ENCODE measurements at places on chromosomes 7 and 10.

- no peak for DNase-seq
These were observed 542.5 kb downstream of the GATA3 start for GRCh38 chr10:8596929-8597472.

- peak; percentile 50 for DNase-seq
These were observed 95.7 kb downstream of the CPED1 start for GRCh38 chr7:121084256-121084655.

DNA sequence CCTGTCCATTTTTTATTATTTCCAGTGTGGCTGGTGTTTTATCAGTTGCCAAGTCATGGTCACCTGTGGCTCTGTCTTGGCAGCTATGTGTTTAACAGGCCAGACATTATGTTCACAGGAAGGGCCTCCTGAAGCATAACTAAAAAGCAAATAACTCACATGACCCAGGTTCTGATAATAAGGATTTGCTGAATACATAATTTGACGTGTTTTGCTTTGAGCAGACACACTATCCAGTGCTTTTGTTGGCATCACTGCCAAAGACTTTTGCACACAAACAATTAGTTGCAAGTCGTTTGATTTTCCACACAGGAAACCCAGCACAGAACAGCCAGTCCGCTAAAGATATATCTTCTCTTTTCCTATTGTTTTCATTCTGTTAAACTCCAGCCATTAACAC is 173.6 kb downstream of the ARL4A start:
- DNase-seq: peak; percentile 56

DNA sequence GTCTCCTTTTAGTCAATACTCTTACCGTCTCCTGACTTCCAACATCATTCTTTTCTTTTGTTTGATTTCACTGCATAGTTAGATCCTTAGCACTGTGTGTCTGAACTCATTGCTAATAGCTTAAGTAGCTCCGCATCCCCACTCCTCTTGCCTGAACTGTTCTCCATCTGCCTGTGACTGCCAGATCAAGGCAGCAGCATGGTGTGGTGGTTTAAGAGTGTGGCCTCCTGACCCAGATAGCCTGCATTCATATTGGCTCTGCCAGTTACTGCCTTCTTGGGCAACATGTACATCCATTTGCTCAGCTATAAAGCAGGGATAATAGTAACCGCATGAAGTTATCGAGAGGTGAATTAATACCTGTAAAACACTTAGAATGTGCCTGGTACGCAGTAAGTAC is 50.8 kb downstream of the SUFU start:
- DNase-seq: no peak

- DNase-seq: no peak
These were observed 12.3 kb downstream of the STX1A start for GRCh38 chr7:73707045-73707631.

GRCh38 chr10:8352171-8353075 is 297.9 kb downstream of the GATA3 start:
- DNase-seq: no peak

GRCh38 chr7:116139807-116140206 is 70.5 kb upstream of the TES start:
- peak; percentile 50 for DNase-seq

- DNase-seq: peak; percentile 72
These were observed 74.5 kb upstream of the VKORC1L1 start for GRCh38 chr7:65798111-65799075.

DNA sequence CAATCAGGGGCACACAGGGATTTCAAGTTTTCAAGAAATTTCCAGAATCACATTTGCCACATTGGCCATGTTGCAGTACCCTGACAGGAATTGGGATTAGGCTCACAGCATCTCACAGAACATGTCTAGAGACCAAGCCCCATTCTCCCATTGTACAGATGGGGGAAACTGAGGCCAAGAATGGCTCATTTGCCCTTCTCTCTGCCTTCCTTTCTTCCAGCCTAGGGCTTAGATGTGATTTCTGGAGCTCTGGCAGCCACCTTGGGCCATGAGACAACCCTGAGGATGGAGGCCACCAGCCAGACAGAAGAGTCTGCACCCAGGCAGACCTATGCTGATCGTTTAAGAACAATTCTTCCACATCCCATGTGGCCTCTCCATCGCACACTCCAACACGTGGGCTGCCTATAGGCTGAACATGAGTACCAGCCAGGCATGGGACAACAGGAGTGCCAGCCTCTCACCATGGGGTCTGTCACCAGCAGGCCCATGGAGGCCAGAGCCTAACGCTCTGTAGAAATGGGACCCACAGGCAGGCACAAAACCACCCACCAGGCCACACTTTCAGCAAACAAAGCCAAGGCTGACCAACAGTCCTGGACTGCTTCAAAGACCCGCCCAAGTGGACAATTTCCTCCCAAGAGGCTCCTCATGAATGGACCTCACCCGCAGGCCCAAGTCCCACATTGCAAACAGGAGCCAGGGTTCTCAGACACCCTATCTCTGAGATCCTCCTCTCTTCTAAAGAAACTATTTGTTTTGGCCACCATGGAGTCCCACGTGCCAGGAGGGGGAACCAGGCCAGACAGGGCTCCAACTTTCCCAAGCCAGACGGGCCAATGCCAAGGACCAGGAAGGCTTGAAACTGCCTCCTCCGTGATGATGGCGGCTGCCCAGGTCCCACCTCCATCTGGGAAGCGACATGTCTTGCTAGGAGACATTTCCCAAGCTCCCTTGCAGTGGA is 20.7 kb downstream of the PDGFA start:
- no peak for DNase-seq

DNA sequence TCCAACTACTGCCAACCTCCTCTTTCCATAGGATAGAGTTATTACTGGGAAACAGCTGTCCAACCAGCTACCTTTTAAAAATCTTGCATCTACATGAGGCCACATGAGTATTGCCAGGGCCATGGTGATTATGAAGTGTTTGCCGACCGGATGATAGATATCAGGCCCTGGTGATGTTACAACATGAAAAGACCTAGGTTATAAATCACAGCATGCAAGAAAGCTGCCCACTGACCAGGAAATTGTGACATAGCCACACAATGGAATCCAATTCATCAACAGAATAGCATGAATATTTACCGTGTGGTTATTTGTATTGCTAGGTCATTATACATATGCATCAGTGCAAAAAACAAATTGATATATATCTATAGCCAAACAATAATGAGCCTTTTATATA is 517.0 kb downstream of the INHBA start:
- no peak for DNase-seq

- no peak for DNase-seq
These were observed 205.6 kb upstream of the CSTF2T start for GRCh38 chr10:51905032-51905431.

GRCh38 chr7:140393756-140394306 is 4.5 kb downstream of the SLC37A3 start:
- no peak for DNase-seq

DNA sequence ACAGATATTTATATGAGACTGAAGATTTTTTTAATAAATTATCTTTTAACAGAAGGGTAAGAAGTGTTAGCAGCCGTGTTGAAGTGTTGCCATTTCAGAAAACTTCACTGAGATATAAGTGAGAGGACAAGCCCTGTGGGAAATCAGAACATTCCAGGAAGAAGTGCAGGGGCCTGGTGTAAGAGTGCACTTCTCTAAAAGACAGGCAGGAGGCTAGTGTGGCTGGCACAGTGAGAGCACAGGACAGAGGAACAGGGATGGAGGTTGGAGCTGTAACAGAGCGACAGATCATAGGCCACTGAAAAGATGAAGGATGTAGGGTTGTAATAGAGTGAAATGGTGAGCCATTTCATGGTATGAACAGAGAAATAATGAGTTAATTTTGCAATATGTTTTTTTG is 608.9 kb downstream of the SORCS1 start:
- peak; percentile 47 for DNase-seq

GRCh38 chr10:122541541-122542002 is 19.0 kb upstream of the DMBT1 start:
- no peak for DNase-seq

GRCh38 chr10:101578192-101578591 is 9.9 kb downstream of the POLL start:
- DNase-seq: no peak

- no peak for DNase-seq
These were observed 1.1 kb downstream of the SP4 start for GRCh38 chr7:21429021-21429420.

- no peak for DNase-seq
These were observed 624.7 kb downstream of the KCNMA1 start for GRCh38 chr10:77012812-77013500.

- DNase-seq: no peak
These were observed 4.0 kb downstream of the NUDT5 start for GRCh38 chr10:12191715-12192114.

DNA sequence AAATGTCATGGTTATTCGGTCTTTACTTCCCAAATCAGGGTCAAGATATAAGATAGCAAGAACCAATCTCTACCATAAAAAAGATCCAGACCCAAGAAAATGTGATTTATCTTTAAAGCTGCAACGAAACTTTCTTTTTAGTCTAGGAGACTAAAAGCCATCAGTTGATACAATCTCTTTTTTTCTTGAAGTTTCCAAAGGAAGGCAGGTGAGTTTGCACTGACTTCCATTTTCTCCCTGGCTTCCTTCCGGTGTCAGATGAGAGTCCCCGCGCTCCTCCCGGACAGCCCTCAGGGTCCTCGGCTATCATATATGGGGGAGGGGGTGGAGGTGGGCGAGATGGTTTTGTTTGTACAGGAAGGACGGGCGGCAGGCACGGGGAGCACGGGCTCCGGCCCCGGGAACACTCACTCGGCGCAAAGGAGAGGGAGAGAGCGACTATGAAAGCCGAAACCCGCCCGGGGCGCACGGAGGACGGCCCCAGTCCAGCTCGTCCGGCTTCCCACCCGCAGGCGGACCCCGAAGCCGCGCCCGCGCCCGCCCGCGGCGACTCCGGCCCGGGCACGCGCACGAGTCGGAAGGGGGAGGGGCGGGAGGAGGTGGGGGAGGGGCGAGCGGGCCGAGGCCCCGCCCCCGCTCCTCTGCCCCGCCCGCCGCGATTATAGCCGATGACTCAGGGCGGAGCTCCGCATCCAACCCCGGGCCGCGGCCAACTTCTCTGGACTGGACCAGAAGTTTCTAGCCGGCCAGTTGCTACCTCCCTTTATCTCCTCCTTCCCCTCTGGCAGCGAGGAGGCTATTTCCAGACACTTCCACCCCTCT is at the start of gene BAG3:
Gene BAG3 (plus strand): TSS at position 689 of the 822 bp plus-strand sequence. CDS start 296 bp downstream, outside the sequence.
- peak; percentile 94 for DNase-seq

- DNase-seq: no peak
These were observed 323.0 kb downstream of the GALNT17 start for GRCh38 chr7:71454981-71455380.

DNA sequence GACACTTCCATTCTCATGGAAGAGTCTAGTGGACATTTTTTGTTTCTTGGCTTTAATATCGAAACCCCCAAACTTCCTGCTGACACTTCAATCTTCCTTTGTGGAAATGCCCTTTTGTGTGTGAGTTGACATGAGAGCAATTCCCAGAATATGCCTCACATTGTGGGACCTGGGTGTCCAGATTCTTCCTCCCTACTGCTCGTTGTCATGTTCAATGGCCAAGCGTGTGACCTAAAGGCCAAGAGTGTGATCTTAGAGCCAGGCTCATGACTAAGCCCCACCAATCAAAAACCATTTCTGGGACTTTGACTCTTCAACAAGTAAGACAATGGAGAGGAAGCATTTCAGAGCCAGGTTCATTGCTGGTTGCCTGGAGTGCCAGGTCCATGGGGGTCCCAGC is 52.5 kb upstream of the BMPER start:
- no peak for DNase-seq

DNA sequence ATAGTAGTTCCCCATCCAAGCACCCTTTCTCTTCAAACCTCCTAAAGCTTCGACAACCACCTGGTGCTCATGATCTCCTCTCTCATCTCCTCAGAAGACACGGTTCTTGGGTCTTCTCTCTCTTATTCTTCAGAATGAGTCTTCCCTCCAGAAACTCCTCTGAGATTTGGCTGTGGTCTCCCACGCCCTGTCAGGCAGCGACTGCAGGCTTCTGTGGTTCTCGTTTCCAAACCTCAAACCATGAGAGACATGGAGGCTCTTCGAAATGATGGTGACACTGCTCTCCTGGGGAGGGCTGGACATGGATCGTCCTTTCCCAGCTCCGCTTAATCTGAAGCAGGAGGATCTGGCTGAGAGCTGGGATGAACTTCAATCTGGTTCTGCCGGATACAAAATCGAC is 78.6 kb upstream of the PITRM1 start:
- DNase-seq: no peak

DNA sequence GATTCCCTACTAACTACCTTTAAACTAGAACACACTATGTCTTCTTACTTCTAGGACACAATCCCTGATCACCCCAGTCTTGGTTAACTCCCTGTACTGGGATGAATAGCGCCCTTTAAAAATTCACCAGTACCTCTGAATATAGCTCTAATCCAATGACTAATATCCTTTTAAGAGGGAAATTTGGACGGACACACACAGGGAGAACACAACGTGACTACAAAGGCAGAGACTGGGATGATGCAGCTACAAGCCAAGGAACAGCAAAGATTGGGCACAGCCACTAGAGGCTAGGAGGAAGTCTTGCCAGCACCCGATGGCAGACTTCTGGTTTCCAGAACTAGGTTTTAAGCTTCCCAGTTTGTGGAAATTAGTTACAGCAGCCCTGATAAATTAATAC is 81.4 kb downstream of the MALSU1 start:
- no peak for DNase-seq

- DNase-seq: no peak
These were observed 8.1 kb downstream of the SRGN start for GRCh38 chr10:69096045-69096444.

GRCh38 chr10:132657748-132658147 is 120.2 kb downstream of the INPP5A start:
- no peak for DNase-seq

- DNase-seq: no peak
These were observed 110.1 kb downstream of the CYTH3 start for GRCh38 chr7:6162331-6162620.

DNA sequence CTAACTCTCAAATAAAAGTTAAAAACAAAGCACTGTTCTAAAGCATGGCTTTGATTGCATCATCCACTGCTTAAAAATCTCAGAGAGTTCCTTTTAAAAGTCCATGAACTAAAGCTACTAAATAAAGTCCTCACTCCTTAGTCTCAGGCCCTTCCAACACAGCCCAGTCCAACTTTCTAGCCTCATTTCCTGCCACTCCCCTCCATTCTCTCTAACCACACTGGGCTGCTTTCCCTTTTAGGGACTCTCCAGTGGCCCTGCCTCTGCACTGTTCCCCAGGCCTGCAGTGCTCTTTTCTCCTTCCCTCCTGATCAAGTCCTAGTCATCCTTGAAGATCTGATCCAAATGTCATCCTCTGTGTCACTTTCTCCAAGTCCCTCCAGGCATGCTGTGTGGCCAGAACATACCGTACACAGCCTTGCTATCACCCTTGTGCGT is 56.9 kb upstream of the PPP1R3C start:
- DNase-seq: peak; percentile 42

GRCh38 chr7:137390076-137390475 is 46.5 kb upstream of the PTN start:
- no peak for DNase-seq

- DNase-seq: no peak
These were observed 342.9 kb downstream of the CALN1 start for GRCh38 chr7:72069263-72069662.

DNA sequence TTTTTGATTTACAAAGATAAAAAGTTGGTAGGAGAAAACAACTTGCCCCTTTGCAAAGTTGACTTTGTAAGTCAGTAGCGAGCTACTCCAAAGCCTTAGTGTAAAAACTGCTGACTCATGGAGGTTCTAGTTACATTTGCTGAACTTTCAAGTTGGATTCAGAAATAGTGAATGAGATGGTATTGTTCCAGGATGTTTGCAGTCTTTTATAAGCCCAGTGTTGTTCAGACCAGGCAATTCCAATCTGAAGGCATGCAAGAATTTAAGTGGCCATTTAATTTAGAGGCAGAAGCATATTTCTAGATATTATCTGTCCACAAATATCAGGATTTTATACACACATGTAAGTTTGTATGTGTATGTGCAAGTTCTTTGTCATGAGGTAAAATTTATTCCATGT is 21.6 kb downstream of the TES start:
- peak; percentile 85 for DNase-seq

Measured in choroid plexus epithelial cell (primary cell).